ENCODE measurements at places on chromosomes 16 and 17. TPM values are rescaled to one million over a fixed set of nuclear protein-coding genes. Genes with fewer than 3 reads are reported as not detected.

GRCh38 chr17:63571632-63572310, 21.5 kb downstream of the DCAF7 start:
- no peak for DNase-seq

DNA sequence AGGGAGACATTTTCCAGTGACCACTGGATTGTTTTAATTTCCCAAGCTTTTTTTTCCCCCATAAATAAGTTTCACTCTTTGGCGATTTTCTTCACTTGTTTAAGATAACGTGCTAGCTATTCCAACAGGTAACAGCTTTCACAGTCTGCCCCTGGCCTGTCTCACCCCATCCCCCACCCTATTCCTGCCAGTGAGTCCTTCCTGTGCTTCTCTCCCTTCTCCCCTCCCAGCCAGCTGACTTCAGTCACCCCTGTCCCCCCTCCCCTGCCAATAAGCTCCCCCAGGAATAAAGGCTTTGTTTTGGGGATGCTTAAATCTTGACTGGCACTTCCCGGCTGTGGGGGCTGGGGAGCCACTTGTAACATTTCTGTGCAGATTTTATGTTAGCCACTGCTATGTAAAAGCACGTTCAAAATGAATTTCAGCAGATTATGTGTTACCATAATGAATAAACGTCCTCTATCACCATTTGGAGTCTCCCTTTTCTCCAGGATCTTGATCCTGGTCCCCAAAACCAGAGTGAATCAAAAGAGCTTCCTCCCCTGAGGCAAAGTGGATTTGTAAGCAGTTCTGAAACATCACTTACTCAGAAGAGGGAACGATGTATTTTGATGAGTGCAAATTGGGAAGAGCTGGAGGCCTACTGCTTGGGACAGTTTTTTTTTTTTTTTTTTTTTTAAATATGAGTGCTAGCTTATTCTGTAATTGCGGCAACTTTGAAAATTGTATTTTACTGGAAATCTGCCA, 58.2 kb downstream of the IGF2BP1 start:
- DNase-seq, result no peak

The ADCY9 gene
- 48.2 TPM for total RNA-seq

The BAIAP3 gene
- 1.9 TPM for total RNA-seq

DNA sequence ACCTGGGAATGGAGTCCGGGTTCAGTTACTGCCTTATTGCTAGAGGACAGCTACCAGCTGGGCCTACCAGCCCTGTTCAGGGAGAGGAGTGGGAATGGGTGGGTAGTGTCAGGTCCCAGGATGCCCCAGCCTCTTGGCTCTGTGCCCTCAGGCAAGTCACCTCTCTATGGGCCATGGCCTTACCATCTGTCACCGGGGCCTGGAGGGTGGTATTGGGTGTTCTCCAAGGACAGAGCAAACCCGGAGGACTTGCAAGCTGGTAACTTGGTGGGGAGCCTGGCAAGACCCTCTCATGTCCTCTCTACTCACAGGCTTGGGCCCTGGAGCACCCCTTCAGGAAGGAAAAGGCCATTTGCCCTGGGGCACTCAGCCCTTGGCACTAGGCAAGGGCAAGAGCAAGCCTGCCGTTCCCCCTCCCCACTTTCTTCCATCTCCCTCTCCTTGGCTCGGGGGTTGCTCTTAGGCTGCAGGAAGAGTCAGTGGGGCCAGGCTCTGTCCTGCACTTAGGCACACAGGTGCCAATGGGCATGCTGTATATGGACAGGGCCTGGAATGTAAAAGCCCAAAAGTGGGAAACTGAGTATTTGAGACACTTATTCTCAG, 170.0 kb upstream of the ZNF267 start:
- peak; percentile 58 for DNase-seq

The TMC8 gene
- total RNA-seq, result 4.3 TPM

The GALR2 gene
- total RNA-seq, result not detected

DNA sequence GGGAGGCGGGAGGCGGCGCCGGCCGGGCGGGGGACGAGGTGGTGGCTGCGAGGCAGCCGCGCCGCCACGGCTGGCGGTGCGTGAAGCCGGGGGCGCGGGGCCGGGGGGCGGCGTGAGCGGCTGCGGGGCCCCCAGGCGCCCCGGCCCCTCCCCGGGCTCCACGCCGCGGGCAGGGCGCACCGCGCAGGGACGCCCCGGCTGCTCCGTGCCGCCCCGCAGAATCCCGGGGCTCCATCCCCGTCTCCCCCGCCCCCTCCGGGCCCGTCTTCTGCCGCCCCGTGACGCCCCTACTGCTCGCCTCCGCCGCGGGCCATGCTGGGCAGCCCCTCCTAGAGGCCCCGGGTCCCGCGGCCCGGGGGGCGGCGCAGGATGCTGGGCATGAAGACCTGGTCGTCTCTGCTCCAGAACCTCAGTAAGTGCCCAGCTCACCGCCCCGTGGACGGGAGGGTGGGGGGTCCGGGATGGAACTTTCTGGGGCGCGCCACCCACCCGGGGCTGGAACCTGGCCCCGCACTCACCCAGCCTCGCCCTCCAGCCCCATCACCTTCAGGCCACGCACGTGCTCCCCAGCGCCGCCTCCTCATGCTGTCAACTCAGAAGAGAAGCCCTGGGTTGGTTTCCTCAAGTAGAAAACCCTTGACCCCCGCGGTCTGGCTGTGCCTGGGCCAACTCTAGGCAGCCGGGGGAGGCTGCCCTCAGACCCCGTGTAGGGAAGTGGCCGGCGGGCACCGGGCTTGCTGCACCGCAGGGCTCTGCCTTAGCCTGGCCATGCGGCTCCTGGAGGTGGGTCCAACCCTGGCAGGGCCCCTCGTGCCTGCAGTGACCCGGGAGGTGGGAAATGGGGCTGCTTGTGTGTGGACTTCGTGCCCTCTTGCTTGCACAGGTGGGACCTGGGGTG, 150.2 kb upstream of the GSE1 start:
- no peak for DNase-seq

GRCh38 chr17:82300707-82301270, 16.6 kb downstream of the CD7 start:
- peak; percentile 91 for DNase-seq

GRCh38 chr17:39979893-39980350, 685 bp upstream of the PSMD3 start:
- DNase-seq, result no peak

- DNase-seq, result peak; percentile 67
Observed at GRCh38 chr17:82234211-82235055, 5.6 kb downstream of the SLC16A3 start.

DNA sequence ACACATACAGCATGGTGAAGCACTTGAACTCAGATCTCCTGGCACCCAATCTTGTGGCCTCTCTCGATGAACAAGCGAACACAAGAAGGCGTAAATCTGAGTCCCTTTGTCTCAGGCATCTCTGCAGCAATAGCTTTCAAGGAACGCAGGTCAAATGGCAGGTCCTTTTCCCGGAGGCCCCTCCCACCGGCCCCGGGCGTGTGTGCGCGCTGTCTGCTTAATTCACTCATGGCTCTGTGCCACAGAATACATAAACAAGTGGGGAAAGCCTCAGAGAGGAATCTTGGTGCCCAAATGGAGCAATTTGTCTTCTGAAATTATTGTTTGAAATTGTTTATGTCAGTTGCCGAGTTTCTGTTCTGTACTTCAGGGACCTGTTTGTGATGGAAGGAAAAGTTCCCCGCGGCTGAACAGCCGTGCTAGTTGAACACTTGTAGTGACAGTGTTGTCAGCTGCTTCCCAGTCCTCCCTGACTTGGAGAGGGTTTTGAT, 14.8 kb downstream of the MYOCD start:
- no peak for DNase-seq

DNA sequence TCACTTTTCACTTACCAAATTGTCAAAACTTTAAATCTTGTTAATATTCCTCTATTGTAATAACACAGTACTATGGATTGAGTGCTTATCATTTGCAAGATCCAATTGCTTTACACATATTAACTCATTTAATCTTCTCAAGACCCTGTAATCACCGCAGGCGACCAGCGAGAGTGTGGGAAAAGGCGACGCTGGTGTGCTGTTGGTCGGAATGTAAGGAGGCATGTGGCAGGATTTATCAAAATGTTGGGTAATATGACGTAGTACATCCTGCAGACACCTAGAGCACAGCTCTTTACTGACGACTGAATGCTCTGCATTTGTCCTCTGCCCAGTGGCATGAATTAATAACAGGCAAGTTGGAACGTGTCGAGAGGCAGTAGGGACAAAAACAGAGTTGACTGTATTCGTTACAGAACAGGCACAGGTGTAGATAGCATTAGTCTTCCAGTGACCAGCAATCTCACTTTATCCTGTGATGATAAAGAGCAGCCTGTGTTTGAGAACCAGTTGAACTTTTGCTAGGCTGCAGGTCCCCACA, 80.3 kb downstream of the TNRC6C start:
- DNase-seq, result no peak

The NPEPPS gene
- 83.9 TPM for total RNA-seq

GRCh38 chr17:77231076-77231871, 90.5 kb downstream of the SEC14L1 start:
- DNase-seq, result peak; percentile 0

DNA sequence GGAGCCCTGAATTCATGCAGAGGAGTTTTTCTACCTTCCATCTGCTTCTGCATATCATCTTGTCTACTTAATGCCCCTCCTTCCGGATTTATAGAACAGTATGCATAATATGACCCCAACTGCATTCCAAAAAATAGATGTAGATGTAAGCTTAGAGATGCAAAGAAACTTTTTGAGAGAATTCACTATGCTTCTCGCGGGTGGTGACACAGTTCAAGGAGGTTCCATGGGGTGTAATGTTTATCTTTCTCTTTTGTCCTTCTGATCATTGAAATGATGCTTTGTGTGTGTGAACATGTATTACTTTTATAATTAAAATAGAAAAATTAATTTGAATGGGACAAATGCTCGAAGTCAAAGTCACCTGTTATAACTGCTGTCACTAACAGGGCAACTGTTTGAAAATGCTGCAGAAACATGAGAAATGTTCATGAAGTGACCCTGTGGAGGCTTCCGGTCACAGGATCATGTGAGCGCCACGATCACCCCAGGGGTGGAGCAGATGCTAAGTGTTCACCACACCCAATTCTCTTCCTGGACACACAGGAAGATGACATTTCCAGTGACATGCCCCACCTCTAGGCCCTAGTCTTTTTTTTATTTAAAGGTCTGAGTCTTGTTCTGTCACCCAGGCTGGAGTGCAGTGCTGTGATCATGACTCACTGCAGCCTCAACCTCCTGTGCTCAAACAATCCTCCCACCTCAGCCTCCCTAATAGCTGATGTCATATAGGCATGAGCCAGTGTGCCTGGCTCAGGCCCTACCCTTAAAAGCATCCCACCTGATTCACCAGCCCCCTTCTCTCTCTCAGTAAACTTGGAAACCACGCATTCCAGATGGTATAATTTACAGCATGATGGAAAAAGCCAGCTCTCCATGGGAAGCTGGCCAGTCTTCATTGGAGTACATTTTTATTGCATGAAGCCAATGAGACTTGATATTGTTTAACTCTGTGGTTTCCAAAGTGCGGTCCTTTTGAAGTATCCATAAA, 21.0 kb upstream of the AGRP start:
- DNase-seq, result peak; percentile 79

The SLC5A10 gene
- total RNA-seq, result not detected

The SSTR5 gene
- total RNA-seq, result 14.7 TPM

The RBL2 gene
- 34.0 TPM for total RNA-seq

DNA sequence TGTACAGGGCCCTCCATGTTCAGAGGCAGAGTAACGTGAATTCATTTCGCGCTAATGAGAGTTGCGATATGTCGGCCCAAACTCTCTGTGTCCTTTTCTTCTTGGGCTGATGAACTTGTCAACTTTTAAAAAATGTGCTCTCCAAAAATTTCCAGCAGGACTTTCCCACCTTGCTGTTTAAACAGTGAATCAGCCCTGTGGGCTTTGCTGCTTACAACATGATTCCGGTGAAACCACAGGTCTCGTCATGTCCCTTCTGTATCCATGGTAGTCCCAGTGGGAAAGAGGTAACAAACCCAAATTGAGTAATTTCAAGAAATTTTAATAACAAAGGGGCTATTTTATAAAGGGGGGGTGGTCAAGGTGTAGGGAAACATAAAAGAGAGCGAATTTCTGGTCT, 612.9 kb downstream of the MAF start:
- DNase-seq, result no peak

The ELAC2 gene
- 63.6 TPM for total RNA-seq

DNA sequence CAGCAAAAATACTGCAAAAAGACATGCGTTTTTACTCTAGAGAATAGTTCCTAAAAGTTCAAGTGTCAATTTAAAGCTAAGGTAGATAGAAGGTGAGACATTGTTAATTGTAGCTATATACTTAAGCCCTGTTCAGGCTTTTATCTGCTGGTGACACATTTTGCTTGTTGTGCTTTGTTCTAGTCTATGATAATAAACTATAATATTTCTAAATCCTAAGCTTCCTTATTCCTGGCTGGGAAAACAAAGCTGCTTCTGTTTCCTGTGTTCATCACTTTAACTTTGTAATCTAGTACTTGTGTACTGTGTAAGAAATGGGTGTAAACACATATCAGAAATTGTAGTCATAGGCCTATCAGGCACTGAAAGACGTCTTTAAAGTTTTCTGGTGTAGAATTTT, 77.3 kb downstream of the EFCAB13 start:
- DNase-seq, result no peak

GRCh38 chr16:22427556-22427955, 53.1 kb upstream of the CDR2 start:
- no peak for DNase-seq

The MC1R gene
- total RNA-seq, result 1.5 TPM

DNA sequence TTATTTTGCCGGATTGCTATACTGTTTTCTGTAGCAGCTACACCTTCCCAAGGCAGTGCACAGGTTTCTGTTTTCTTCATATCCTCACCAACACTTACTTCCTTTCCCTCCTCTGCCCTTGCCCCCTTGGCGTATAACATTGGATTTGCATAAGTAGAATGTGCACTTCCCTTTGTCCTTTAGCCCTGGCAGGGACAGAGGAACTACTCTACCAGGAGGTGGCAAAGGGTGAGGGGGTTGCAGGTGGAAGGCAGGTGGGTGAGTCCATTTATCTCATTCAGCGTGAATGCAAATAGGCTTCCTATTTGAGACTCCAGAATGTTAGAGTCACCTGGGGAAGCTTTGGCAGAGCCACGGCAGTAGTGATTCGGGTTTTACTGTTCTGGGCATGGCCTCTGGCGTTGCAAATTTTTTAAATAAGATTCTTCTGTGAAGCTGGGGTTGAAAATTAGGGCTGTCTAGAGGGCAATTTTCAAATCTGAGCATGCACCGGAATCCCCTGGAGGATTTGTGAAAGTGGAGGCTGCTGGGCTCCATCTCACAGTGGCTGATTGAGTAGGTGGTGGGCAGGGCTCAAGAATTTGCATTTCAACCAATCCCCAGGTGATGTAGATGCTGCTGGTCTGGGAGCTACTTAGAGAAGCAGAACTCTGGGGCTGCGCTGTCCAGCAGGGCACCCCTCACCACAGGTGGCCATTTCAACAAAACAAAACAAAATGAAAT, 84.7 kb downstream of the PLCG2 start:
- DNase-seq, result no peak

DNA sequence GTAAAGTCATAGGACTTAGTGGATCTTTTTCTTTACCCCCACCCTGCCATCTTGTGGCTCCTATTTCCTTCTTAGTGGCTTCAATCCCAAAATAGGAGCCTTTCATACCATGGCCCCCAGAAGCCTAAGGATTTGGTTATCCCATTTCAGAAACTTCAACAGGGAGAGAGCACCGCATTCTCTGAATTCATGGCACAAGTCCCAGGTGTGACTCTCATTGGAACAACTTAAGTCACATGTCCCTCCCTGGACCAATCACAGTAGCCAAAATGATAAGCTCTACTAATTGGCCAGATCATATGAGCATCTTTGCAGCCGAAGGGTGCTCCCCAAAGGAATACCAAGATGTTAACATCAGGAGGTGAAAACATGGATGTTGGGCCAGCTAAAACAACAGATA, 43.2 kb downstream of the AXIN2 start:
- DNase-seq, result no peak
